ENCODE measurements at places on chromosomes 11 and 22. TPM values are rescaled to one million over a fixed set of nuclear protein-coding genes. Genes with fewer than 3 reads are reported as not detected.

OR51E1 gene
- not detected for total RNA-seq

IRAG1 gene
- not detected for total RNA-seq

ST13 gene
- total RNA-seq: 161 TPM

OR56A4 gene
- total RNA-seq: not detected

MMP8 gene
- not detected for total RNA-seq

KRTAP5-1 gene
- not detected for total RNA-seq

GUCY1A2 gene
- not detected for total RNA-seq

ACTN3 gene
- 0.17 TPM for total RNA-seq

MIOX gene
- total RNA-seq: not detected

OR51B2 gene
- not detected for total RNA-seq

SHANK3 gene
- total RNA-seq: not detected

RFPL2 gene
- 0.81 TPM for total RNA-seq

UPB1 gene
- total RNA-seq: 1.4 TPM

MMP12 gene
- total RNA-seq: not detected

ARHGAP8 gene
- not detected for total RNA-seq

CHRDL2 gene
- total RNA-seq: not detected

TSPO gene
- total RNA-seq: 71.0 TPM

KRTAP5-10 gene
- total RNA-seq: not detected

SULT4A1 gene
- not detected for total RNA-seq

NCAM1 gene
- total RNA-seq: not detected

Measured in CD4-positive, alpha-beta memory T cell (primary cell).